ENCODE measurements at places on chromosomes 11 and 22. TPM values are rescaled to one million over a fixed set of nuclear protein-coding genes. Genes with fewer than 3 reads are reported as not detected.

GRCh38 chr11:8228231-8228630 is 35.4 kb downstream of the LMO1 start:
- H3K36me3 ChIP-seq = no peaks in the 10 kb centered on the region
- no peak for DNase-seq
- no peak overlapping the region for H3K27ac ChIP-seq
- no peaks in the 10 kb centered on the region for H3K27me3 ChIP-seq

- peak overlapping the region; percentile 82 for H3K27ac ChIP-seq
- H3K4me3 ChIP-seq = peak overlapping the region; percentile 56
- H3K36me3 ChIP-seq = no peaks in the 10 kb centered on the region
- H3K27me3 ChIP-seq = no peaks in the 10 kb centered on the region
- H3K4me1 ChIP-seq = peaks cover 27% of the 10 kb centered on the region
Observed at GRCh38 chr11:45181193-45181888, 34.9 kb downstream of the PRDM11 start.

DNA sequence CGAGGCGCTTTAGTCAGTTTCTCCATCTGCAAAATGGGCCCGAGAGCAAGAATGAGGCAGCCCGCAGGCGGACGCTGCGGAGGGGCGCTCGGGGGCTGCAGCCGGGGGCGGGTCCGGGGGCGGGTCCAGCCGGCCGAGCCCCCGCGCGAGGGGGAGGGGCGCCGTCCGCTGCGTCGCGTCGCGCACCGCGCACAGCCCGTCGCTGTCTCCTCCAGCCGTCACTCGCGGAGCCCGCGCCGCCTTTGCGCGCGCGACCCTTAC is 282 bp downstream of the PC start:
- H3K27me3 ChIP-seq = no peaks in the 10 kb centered on the region
- H3K36me3 ChIP-seq = no peaks in the 10 kb centered on the region
- H3K4me3 ChIP-seq = peak overlapping the region; percentile 46
- H3K4me1 ChIP-seq = peaks cover 17% of the 10 kb centered on the region
- H3K27ac ChIP-seq = peak overlapping the region; percentile 14
- DNase-seq = no peak

DNA sequence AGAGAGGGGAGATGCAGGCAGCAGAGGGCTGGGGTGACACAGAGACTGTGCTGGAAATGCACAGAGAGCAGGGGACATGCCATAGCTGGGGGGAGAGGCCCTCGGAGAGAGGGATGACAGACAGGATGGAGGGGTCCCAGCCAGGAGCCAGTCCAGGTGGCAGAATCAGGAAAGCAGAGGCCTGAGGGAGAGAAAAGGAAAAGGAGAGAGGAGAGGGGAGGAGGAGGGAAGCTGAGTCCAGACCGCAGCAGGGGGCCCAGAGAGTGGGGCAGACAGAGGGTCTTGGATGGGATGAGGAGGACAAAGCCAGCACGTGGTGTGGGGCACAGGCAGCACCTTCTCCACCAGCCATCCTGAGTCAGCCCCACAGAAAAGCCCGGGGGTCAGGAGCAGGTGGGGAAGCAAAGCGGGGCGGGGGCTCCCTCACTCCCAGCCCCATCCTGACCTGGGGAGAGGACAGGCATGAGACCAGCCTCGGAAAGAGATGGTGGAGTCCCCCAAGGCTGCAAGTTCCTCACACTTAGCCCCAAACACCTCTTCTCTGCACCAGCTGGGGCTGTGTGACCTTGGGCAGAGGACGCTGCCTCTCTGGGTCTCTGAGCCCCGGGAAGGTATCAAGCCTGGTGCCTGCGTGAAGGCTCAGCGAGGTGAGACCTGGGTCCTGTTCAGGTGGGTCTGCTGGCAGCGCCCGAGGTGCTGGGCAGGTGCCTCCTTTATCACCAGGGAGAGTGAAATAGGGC is 48.0 kb downstream of the IGLL1 start:
- no peaks in the 10 kb centered on the region for H3K36me3 ChIP-seq
- no peaks in the 10 kb centered on the region for H3K27me3 ChIP-seq
- H3K27ac ChIP-seq = no peak overlapping the region
- no peak overlapping the region for H3K4me3 ChIP-seq
- peaks cover 2% of the 10 kb centered on the region for H3K4me1 ChIP-seq
- no peak for DNase-seq

DNA sequence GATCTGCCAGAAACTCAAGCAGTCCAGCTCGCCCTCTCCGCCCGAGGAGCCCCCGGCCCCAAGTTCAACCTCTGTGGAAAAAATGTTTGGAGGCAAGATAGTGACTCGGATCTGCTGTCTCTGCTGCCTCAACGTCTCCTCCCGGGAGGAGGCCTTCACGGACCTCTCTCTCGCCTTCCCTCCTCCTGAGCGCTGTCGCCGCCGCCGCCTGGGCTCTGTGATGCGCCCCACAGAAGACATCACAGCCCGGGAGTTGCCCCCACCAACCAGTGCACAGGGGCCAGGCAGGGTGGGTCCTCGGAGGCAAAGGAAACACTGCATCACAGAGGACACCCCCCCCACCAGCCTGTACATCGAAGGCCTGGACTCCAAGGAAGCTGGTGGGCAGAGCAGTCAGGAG is 20.8 kb downstream of the USP35 start:
- no peak overlapping the region for H3K4me3 ChIP-seq
- H3K4me1 ChIP-seq = no peaks in the 10 kb centered on the region
- peaks cover 6% of the 10 kb centered on the region for H3K36me3 ChIP-seq
- H3K27ac ChIP-seq = no peak overlapping the region
- no peaks in the 10 kb centered on the region for H3K27me3 ChIP-seq

GRCh38 chr11:125224391-125225021 is 60.0 kb downstream of the PKNOX2 start:
- peak; percentile 8 for DNase-seq
- no peak overlapping the region for H3K27ac ChIP-seq
- H3K27me3 ChIP-seq = 0 out of 2 replicates have a peak, but pooled peaks cover 6% of the 10 kb centered on the region
- H3K36me3 ChIP-seq = no peaks in the 10 kb centered on the region
- no peak overlapping the region for H3K4me3 ChIP-seq
- no peaks in the 10 kb centered on the region for H3K4me1 ChIP-seq

Gene ZNF280B
- 5.5 TPM for total RNA-seq

Gene CHRNA10
- total RNA-seq = 3.0 TPM

GRCh38 chr11:116424615-116425261 is 348.0 kb downstream of the BUD13 start:
- H3K36me3 ChIP-seq = no peaks in the 10 kb centered on the region
- no peak overlapping the region for H3K4me3 ChIP-seq
- no peak overlapping the region for H3K27ac ChIP-seq
- DNase-seq = no peak

Gene IGLL5
- not detected for total RNA-seq
